ENCODE measurements at places on chromosomes 6 and 20.

GRCh38 chr6:40678941-40679340 is 91.8 kb upstream of the LRFN2 start:
- DNase-seq = no peak

DNA sequence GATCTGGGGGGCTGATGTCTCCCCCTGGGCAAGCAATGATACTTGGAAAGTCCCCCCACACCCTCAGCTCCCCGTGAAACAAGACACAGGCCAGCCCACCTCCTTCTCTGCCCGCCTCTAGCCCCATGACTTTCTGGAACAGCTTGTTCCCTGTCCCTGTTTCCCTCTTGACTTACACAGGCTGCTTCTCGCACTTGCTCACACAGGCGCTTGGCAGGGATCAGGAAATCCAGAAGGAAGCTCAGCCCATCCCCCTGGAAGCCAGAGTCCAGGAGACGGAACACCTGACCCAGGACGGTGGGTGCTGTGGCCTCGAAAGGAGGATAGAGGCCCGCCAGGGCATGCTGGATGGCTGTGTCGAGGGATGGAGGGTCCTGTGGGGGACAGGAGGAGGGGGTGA is 14.8 kb downstream of the KIAA1755 start:
- DNase-seq = no peak

- DNase-seq = no peak
Observed at GRCh38 chr6:165766457-165766856, 103.4 kb upstream of the PDE10A start.

GRCh38 chr6:86609549-86610388 is 327.6 kb upstream of the HTR1E start:
- DNase-seq = no peak

All from mesothelial cell of epicardium (in vitro differentiated cells).